Brain (organoid and tissue), 16 donors: ENCODE measurements at places on chromosomes 13 and 19.

DNA sequence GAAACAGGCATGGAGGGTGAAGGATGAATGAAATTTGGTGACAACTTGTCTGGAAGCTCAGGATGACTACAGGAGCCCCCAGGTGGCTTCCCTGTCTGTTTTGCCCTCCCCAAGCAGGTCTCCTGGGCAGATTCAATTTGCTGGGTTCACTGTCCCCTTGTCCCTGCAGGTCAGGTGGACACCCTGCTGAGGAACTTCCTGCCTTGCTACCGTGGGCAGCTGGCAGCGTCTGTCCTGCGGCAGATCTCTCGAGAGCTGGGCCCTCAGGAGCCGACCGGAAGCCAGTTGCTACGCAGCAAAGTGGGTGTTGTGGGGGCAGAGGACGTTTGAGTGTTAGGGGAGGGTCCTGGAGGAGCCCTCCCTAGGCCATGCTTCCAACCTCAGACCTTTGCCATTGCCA lies 19.1 kb downstream of the PGLS start:
- no peak for DNase-seq

DNA sequence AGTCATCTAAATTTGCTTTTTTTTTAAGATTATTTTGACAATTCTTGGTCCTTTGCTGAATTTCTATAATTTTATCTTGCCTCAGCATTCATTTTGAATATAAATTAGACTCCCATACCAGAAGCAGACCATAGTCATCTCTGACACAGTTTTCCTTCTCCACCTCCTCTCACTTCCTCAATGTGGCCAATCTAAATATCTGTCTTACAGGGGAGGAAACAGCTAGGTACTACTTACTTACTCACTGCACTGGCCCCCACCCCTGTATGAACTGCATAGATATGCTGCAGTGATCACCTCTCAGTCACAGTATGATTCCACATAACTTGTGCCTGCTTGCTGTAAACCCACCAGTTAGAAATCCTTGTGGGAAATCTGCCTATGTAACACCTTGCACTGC lies 665.6 kb downstream of the FGF9 start:
- no peak for DNase-seq

- no peak for DNase-seq
Observed at GRCh38 chr13:44412346-44412935, 38.8 kb downstream of the SERP2 start.

GRCh38 chr13:101262306-101262705 lies 154.0 kb downstream of the NALCN start:
- no peak for DNase-seq

DNA sequence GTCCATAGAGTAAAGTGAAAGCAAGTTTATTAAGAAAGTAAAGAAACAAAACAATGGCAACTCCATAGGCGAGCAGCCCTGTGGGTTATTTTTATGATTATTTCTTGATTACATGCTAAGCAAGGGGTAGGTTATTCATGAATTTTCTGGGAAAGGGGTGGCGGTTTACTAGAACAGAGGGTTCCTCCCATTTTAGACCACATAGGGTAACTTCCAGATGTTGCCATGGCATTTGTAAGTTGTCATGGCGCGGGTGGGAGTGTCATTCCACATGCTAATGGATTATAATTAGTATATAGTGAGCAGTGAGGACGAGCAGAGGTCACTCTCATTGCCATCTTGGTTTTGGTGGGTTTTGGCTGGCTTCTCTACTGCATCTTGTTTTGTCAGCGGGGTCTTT lies 8.4 kb upstream of the DCUN1D2 start:
- DNase-seq, result no peak

- no peak for DNase-seq
Observed at GRCh38 chr19:53101518-53101917, 1.7 kb downstream of the ZNF160 start.

DNA sequence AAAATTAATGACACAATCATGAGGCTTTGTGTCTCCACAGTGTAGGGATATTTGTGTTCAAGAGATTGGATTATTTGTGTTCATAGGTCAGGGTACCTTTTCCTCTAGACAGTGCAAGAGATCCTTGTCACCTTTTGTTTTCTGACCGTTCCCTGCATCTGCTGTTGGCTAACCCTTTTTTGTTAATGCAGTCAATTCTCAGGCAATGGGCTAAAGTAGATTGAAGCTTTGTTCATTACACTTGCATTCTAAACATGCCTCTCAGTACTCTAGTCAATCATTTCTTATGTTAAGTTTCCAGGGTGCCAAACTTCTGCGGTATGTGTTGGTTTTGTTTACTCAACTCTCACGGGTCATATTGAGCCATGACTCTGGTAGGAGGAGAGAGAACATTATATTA lies 1.8 kb upstream of the MED4 start:
- no peak for DNase-seq

GRCh38 chr13:97223711-97224541 lies 1.8 kb downstream of the MBNL2 start:
- DNase-seq, result peak; percentile 70

DNA sequence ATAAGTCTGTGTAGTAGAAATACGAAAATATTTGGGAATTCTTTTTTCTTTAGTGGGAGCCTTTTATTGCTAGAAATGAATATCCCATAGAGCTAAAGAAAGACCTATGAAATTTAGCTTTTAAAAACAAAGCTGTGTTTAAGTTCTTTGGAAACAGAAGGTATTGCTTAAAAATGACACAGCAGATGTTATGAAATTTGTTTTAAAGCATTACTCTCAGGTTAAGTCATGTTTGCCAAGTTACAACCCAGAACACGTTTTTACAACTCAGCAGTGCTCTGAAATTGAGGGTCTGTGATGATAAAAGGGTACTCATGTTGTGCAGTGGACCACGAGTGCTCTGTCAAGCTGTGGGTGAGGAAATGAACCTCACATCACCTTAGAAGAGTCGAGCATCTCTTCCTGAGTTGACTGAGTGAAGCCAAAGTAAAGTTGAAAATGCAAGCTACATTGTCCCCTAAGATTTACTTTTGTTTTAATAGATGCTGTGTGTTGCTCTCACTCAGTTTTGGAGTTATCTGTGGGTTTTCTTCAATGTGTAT lies 161.1 kb downstream of the SHISA2 start:
- DNase-seq, result no peak

- DNase-seq, result no peak
Observed at GRCh38 chr19:5832061-5832460, 7.4 kb downstream of the FUT6 start.
